ENCODE measurements at places on chromosomes 3 and 15.

- H3K4me1 ChIP-seq: no peaks in the 10 kb centered on the region
- no peaks in the 10 kb centered on the region for H3K27me3 ChIP-seq
- no peaks in the 10 kb centered on the region for H3K36me3 ChIP-seq
- H3K27ac ChIP-seq: no peak overlapping the region
- no peak overlapping the region for H3K4me3 ChIP-seq
These were observed 78.2 kb downstream of the NEDD4 start for GRCh38 chr15:55915221-55915620.

DNA sequence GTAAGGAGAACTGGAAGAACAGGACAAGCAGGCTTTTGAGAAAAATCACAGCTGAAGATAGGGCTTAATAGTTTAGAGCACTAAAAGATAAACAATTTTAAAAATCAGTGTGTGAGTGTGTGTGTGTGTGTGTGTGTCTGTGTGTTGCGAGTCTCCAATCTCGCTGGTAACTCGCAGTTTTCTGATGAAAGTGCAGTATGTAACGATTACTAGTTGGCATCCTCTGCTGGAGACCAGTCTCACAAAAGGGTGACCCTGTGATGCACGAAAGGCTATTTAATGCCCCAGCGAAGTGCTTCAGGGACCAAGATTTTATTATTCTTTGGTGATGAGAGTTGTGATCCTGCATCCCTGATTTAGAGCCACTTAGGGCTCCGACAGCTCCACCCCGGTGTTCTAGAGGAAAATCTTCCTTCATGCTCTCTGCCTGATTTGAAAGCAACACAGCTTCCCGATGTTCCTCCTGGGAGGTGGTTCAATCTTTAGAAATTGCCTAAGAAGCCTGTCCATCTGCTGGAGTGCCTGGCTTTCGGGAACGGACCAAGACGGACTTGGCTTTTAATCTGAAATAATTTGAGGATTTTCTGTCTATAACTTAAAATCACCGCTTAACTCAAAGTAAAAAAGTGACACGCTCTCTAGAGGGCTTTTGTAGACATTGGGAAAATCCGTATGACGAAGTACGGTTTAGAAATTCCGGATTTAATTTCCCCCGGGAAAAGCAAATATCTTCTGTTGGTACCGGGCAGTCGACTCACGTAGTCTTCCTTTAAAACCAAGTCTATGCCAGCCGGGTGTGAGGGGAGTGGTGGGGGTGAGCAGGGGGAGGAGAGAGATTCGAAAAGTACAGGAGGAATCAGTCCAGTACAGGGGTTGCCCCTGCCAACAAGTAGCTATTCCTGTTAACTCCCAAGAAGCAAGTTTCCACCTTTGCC, 1.1 kb upstream of the ALCAM start:
- peak overlapping the region; percentile 87 for H3K4me3 ChIP-seq
- H3K27ac ChIP-seq: no peak overlapping the region
- peaks cover 36% of the 10 kb centered on the region for H3K4me1 ChIP-seq
- peaks cover 3% of the 10 kb centered on the region for H3K36me3 ChIP-seq
- DNase-seq: peak; percentile 8

DNA sequence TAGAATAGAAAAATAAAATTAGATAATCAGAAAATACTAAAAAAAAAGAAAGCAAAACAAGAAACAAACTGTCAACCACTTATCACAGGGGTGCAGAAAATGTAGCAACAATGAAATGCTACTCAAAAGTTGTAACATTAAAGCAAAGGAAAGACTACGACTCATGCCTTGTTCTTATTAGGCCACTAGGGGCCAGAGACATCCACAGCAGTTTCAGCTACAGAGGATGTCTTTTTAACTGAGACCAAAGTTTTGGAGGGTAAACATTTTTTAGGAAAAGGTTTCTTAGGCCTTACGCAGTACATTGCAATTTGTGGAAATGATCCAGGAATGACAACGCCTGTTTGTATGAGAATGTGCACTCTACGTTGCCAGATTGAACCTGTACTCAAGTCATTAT, 15.4 kb upstream of the CADM2 start:
- no peaks in the 10 kb centered on the region for H3K27me3 ChIP-seq
- no peaks in the 10 kb centered on the region for H3K36me3 ChIP-seq
- H3K4me1 ChIP-seq: no peaks in the 10 kb centered on the region
- no peak overlapping the region for H3K4me3 ChIP-seq

DNA sequence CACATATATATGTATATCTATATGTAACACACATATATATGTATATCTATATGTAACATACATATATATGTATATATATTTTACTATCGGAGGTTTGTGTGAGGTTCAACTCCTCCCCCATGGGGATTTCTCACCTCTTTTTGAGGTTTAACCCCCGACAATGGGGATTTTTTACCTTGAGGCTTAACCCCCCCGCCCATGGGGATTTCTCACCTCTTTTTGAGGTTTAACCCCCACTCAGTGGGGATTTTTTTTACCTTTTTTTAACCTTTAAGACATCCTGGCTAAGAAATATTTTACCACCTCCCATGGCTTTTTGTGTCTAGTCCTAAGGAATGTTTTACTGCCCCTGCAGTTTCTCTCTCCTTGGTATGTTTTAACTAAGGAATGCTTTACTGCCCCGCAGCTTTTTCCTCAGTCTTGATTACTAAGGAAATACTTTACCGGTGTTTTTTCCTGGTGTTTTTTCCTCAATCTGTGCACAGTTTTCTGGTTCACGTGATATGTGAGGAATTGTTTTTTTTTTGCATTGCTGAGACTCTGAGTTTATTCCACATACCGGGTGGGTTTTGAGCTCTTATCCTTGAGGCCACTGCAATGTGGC, 185.2 kb downstream of the KLF13 start:
- peaks cover 17% of the 10 kb centered on the region for H3K4me1 ChIP-seq
- peak overlapping the region; percentile 74 for H3K4me3 ChIP-seq
- DNase-seq: peak; percentile 65
- H3K27ac ChIP-seq: peak overlapping the region; percentile 61
- peaks cover 21% of the 10 kb centered on the region for H3K27me3 ChIP-seq

DNA sequence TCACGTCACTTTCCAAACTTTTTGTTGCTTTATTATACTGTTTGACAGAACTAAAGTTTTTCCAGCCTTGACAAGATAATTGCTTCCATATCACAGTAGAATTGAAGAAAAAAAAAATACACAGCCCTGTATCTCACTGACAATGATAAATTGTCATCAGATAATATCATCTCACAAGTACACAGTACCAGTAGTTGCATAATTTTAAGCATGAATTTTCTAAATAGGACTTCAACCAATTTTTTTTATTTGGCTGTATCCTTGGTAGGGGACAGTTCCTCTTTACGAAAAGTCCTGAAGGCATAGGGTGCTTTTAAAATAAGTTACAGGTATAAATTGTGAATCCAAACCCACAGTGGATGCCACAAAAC, 230.7 kb downstream of the ATP8B4 start:
- DNase-seq: no peak
- no peak overlapping the region for H3K4me3 ChIP-seq
- no peaks in the 10 kb centered on the region for H3K36me3 ChIP-seq
- no peak overlapping the region for H3K27ac ChIP-seq

- no peaks in the 10 kb centered on the region for H3K36me3 ChIP-seq
- no peaks in the 10 kb centered on the region for H3K4me1 ChIP-seq
- no peak overlapping the region for H3K27ac ChIP-seq
- H3K27me3 ChIP-seq: no peaks in the 10 kb centered on the region
These were observed 46.6 kb upstream of the CTSH start for GRCh38 chr15:78991476-78991875.

DNA sequence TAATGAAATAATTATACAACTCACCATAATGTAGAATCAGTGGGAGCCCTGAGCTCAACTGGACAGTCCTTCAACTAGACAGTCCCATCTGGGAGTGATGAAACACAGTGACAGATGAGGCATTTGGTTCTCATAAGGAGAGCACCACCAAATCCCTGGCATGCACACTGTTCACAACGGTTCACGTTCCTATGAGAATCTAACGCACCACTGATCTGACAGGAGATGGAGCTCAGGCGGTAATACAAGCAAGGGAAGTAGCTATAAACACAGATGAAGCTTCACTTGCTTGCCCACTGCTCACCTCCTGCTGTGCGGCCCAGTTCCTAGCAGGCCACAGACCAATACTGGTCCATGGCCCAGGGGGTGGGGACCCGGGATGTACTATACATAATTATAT, 17.0 kb downstream of the PRKAR2A start:
- H3K4me1 ChIP-seq: peaks cover 12% of the 10 kb centered on the region
- peaks cover 1% of the 10 kb centered on the region for H3K36me3 ChIP-seq
- H3K4me3 ChIP-seq: no peak overlapping the region
- no peaks in the 10 kb centered on the region for H3K27me3 ChIP-seq
- no peak for DNase-seq

GRCh38 chr3:183015185-183015584, 34.8 kb upstream of the DCUN1D1 start:
- no peaks in the 10 kb centered on the region for H3K27me3 ChIP-seq
- no peak overlapping the region for H3K4me3 ChIP-seq
- H3K4me1 ChIP-seq: no peaks in the 10 kb centered on the region
- no peak for DNase-seq

DNA sequence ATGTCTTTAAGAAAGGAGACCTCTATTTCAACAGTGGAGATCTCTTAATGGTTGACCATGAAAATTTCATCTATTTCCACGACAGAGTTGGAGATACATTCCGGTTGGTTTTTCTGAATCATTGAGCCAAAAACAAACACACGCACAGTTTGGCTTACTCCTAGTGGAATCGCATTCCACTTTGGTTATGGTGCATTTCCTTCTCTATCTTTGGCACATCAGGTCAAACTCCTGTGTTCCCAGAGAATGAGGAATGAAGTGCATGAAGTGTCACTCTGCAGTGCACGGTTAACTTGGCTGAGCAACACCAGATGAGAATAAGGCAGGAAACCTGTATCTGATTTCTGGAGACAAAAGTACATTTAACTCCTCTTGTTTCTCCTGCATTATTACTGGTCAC, 38.5 kb downstream of the HDC start:
- H3K4me3 ChIP-seq: no peak overlapping the region
- H3K27ac ChIP-seq: no peak overlapping the region
- no peak for DNase-seq
- H3K27me3 ChIP-seq: no peaks in the 10 kb centered on the region
- peaks cover 4% of the 10 kb centered on the region for H3K36me3 ChIP-seq

DNA sequence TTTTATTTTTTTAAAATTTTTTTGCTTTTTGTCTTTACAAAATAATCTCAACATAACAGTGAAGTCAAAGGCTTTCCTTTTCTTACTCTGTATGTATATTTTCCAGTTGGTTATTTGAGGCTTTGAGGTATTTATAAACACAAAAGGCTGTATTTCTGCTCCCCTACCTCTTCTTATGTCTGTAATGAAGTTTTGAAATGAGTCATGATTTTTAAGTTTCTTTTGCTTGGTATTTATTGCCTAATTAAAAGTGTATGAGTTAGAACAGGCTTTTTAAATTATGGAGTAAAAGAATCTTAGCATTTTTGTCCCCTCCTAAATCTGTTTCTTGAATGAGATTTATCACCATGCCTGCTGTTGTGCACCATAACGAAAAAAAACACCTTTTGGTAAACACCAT, 66.0 kb downstream of the DCUN1D1 start:
- DNase-seq: no peak
- H3K27ac ChIP-seq: peak overlapping the region; percentile 57
- H3K4me1 ChIP-seq: peaks cover 52% of the 10 kb centered on the region
- no peak overlapping the region for H3K4me3 ChIP-seq

DNA sequence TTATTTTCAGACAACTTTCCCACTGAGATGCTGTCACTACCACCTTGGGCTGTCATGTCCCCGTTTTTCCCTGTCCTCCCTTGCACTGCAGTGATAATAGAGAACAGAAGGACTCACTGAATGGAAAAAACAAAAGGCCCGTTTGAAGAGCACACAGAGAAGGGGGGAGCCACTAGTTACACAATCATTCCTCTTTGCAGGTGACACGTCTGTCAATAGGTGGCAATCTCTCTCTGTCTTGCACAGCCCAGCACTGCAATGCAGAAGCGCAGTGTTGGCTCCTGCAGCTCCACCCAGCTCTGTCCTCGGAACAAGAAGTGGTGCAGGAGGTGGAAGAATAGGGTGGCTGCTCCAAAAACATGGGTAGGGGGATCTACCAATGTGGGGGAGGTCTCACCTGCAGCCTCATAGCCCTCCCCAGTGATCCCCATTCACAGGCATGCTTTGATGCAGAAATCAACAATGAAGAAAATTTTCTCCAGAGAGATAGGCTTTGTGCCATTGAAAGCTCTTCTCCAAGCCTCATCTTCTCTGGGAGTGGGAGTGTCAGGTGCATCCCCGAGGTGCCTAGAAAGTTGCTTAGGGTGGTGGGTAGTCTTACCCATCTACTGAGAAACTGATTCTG, 31.8 kb downstream of the FSTL1 start:
- H3K27me3 ChIP-seq: peaks cover 6% of the 10 kb centered on the region
- H3K36me3 ChIP-seq: no peaks in the 10 kb centered on the region
- DNase-seq: peak; percentile 15

GRCh38 chr15:66651913-66652642, 50.0 kb upstream of the SMAD6 start:
- H3K27ac ChIP-seq: no peak overlapping the region
- no peaks in the 10 kb centered on the region for H3K27me3 ChIP-seq
- no peak for DNase-seq
- H3K4me3 ChIP-seq: no peak overlapping the region
- H3K4me1 ChIP-seq: peaks cover 6% of the 10 kb centered on the region
- no peaks in the 10 kb centered on the region for H3K36me3 ChIP-seq

- H3K27me3 ChIP-seq: no peaks in the 10 kb centered on the region
- no peak overlapping the region for H3K4me3 ChIP-seq
- no peak for DNase-seq
- no peak overlapping the region for H3K27ac ChIP-seq
- H3K4me1 ChIP-seq: peaks cover 4% of the 10 kb centered on the region
These were observed 304.8 kb downstream of the CTNNB1 start for GRCh38 chr3:41503998-41504623.

DNA sequence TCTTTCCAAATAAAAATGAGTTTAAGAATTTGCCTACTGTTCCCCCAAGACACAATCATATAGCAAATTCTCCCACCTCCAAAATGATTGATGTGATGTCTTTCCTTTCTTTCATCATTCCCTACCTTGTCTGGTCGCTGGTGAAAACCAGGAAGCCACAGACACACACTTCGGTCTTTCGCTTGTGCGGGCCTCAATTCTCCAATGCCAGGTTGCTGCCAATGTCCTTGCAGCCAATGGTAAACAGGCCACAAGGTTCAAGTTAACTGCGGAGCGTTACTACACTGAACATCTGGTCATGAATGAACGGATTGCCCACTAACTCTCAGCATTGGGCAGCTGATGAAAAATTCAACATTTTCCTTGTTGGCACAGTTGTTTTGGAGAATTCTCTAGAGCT, 192.2 kb downstream of the FOXP1 start:
- no peak for DNase-seq
- H3K36me3 ChIP-seq: peaks cover 5% of the 10 kb centered on the region
- H3K4me1 ChIP-seq: peaks cover 84% of the 10 kb centered on the region
- peak overlapping the region; percentile 63 for H3K4me3 ChIP-seq
- peak overlapping the region; percentile 78 for H3K27ac ChIP-seq
- H3K27me3 ChIP-seq: no peaks in the 10 kb centered on the region

DNA sequence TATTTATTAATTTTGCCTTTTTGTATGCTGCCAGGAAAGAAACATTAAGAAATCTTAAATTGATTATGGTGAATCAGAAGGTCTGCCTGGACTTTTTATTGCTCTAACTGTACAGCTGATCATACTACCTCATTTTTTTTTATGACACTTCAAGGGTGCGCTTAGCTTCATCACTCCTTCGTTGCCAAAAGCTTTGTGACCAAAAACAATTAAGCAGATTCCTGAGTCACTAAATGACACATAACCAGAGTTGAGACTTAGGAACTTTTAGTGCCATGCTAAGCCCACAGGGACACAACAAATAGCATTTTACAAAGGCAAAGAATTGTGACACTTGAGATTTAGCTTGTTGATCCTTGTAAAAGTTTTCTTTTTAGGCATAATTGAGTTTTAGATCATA, 4.9 kb downstream of the ADIPOQ start:
- no peak overlapping the region for H3K27ac ChIP-seq
- H3K4me3 ChIP-seq: no peak overlapping the region
- peaks cover 23% of the 10 kb centered on the region for H3K4me1 ChIP-seq
- peaks cover 32% of the 10 kb centered on the region for H3K27me3 ChIP-seq
- no peak for DNase-seq
- H3K36me3 ChIP-seq: peaks cover 1% of the 10 kb centered on the region
